Type B pancreatic cell (in vitro differentiated cells): ENCODE measurements at places on chromosomes 16 and 17. TPM values are rescaled to one million over a fixed set of nuclear protein-coding genes. Genes with fewer than 3 reads are reported as not detected.

- H3K27ac ChIP-seq = no peak overlapping the region
- no peak overlapping the region for H3K4me3 ChIP-seq
- H3K4me1 ChIP-seq = peaks cover 8% of the 10 kb centered on the region
Observed at GRCh38 chr16:84673561-84673960, 25.2 kb downstream of the KLHL36 start.

- no peak overlapping the region for H3K27ac ChIP-seq
- no peaks in the 10 kb centered on the region for H3K27me3 ChIP-seq
- DNase-seq = no peak
- no peak overlapping the region for H3K4me3 ChIP-seq
- H3K36me3 ChIP-seq = no peaks in the 10 kb centered on the region
- no peaks in the 10 kb centered on the region for H3K4me1 ChIP-seq
Observed at GRCh38 chr17:4417129-4417667, 16.5 kb upstream of the SPNS3 start.

GRCh38 chr17:37726891-37727675, 17.8 kb downstream of the HNF1B start:
- peak overlapping the region; percentile 78 for H3K27ac ChIP-seq
- H3K4me1 ChIP-seq = peaks cover 21% of the 10 kb centered on the region
- no peak for DNase-seq
- H3K4me3 ChIP-seq = no peak overlapping the region
- H3K36me3 ChIP-seq = no peaks in the 10 kb centered on the region
- no peaks in the 10 kb centered on the region for H3K27me3 ChIP-seq

GRCh38 chr17:43694081-43694870, 32.6 kb upstream of the MEOX1 start:
- DNase-seq = peak; percentile 81
- H3K4me3 ChIP-seq = no peak overlapping the region
- H3K36me3 ChIP-seq = no peaks in the 10 kb centered on the region
- H3K27me3 ChIP-seq = peaks cover 13% of the 10 kb centered on the region
- peaks cover 21% of the 10 kb centered on the region for H3K4me1 ChIP-seq

DNA sequence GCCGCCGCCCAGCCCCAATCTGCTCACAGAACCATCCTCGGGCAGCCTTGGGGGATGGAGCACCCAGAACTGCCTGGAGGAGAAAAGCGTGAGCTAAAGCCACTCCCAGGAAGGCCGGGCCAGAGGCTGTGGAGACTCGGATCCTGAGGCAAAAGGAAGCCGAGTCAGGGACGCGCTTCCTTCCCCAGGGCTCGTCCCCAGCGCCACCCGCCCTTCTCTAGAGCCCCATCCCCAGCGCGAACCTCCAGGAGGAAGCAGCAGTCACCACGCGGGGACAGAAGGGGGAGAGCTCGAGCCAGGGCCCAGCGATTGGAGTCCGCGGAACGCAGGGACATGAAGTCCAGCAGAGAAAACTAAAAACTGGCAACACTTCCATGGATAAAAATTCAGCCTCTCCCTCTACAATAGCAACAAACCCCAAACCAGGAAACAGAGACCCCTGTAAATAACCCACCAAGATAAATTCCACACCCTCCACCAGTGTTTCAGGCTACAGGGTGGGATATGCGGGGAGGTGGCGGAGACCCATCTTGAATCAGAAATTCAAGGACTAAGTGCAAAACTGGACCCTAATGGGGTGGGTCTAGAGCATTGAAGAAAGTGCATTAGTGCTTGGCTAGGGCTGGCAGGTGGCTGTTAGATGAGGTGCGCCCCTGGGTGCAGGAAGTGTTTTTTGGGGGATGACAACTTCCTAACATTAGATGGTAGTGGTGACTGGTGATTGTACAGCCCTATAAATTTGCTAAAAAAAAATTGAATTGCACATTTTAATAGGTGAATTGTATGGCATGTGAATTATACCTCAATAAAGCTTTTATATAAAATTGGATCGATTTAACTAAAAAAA, 116.1 kb upstream of the METRNL start:
- peak overlapping the region; percentile 65 for H3K4me3 ChIP-seq
- peak overlapping the region; percentile 60 for H3K27ac ChIP-seq
- peak; percentile 79 for DNase-seq
- H3K4me1 ChIP-seq = peaks cover 9% of the 10 kb centered on the region

DNA sequence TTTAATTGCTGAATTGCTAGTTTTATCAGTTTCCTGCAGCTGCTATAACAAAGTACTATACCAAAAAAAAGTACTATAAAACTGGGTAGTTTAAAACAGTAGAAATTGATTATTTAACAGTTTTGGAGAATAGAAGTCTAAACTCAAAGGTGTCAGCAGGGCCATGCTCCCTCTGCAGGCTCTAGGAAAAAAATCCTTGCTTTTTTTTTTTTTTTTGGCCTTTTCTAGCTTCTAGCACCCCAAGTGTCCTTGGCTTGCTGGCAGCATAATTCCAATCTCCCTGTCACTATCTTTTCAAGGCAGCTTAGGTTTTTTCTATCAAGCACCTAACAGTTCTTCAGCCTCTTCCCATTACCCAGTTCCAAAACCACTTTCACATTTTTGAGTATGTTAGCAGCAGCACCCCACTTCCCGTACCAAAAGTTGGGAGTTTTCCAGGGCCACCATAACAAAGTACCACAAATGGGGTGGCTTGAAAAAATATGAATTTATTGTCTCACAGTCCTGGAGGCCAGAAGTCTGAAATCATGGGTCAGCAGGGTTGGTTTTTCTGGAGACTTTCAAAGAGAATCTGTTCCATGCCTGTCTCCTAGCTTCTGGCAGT, 37.4 kb downstream of the BPTF start:
- no peak for DNase-seq
- no peak overlapping the region for H3K27ac ChIP-seq
- H3K4me1 ChIP-seq = peaks cover 21% of the 10 kb centered on the region
- H3K27me3 ChIP-seq = no peaks in the 10 kb centered on the region

DNA sequence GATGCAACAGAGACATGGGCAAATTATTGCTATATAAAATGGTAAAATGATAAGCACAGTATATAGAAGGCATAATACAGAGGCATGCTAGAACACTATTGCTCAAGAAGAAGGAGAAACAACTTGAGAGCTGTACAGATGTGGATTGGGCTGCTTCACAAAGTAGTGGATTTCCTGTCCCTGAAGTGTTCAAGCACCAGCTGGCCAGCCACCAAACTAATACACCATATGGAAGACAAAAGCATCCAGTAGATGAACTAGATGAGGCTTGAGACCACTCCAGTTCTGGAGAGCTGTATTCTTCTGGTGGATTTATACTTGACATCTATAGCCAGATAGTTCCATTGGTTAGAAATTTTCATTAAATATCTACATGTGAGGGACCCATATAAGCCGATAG, 134.1 kb upstream of the GNAO1 start:
- DNase-seq = no peak
- no peak overlapping the region for H3K4me3 ChIP-seq
- H3K27me3 ChIP-seq = peaks cover 4% of the 10 kb centered on the region
- no peak overlapping the region for H3K27ac ChIP-seq

DNA sequence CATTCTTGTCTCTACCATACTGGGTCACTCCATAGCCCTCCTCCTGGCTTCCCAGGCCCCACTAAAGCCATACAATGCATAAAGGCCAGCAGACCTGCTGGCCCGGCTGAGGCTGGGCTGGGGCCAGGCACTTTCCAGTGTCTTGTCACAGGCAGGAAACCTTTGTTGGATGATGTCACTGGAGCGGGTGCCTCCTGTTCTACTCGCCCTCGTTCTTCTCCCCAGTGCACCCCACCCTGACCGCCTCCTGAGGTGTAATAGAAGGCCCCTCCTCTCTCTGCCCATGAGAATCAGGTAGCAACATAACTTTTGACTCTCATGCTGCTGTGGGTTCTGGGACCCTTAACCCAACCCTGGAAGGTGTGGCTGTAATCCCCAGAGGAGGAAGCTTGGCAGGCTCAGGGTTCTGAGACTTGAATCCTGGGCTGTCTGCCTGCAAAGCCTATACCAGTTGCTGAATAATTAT, 54.2 kb upstream of the IL34 start:
- no peak overlapping the region for H3K4me3 ChIP-seq
- H3K27me3 ChIP-seq = no peaks in the 10 kb centered on the region
- no peaks in the 10 kb centered on the region for H3K36me3 ChIP-seq
- peak overlapping the region; percentile 53 for H3K27ac ChIP-seq
- peaks cover 11% of the 10 kb centered on the region for H3K4me1 ChIP-seq

DNA sequence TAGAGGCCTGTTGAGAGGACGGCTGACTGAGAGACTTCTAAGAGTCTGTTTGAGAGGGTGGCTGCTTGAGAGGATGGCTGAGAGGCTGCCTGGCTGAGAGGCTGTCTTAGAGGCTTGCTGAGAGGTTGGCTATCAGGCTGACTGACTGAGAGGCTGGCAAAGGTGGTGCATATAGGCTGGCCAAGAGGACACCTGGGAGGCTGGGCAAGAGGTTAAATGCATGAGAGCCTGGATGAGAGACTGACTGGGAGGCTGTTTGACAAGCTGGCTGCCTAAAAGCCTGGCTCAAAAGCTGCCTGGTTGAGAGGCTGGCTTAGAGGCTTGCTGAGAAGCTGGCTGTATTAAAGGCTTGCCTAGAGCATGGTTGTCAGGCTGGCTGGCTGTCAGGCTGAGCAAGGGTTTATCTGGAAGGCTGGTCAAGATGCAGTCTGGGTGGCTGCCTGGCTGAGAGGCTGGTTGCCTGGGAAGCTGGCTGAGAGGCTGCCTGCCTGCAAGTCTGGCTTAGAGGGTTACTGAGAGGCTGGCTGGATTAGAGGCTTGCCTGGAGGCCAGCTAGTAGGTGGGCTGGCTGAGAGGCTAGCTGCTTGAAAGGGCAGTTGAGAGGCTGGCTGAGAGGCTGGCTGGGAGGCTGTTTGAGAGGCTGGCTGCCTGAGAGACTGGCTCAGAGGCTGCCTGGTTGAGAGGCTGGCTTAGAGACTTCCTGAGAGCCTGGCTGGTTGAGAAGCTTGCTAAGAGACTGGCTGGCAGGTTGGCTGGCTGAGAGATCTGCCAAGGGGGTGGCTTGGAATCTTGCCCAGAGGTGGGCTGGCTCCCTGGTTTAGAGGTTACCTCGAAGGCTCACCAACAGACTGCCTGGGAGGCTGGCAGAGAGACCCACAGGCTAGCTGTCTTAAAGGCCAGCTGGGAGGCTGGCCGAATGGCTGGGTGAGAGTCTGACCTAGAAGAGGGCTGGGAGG, 38.3 kb upstream of the ACSM2B start:
- no peaks in the 10 kb centered on the region for H3K4me1 ChIP-seq
- no peaks in the 10 kb centered on the region for H3K36me3 ChIP-seq
- no peak for DNase-seq
- H3K4me3 ChIP-seq = no peak overlapping the region
- H3K27ac ChIP-seq = no peak overlapping the region
- peaks cover 11% of the 10 kb centered on the region for H3K27me3 ChIP-seq

GRCh38 chr17:15998031-15998562, 1.4 kb downstream of the ZSWIM7 start:
- peaks cover 12% of the 10 kb centered on the region for H3K4me1 ChIP-seq
- peak overlapping the region; percentile 99 for H3K27ac ChIP-seq
- H3K36me3 ChIP-seq = peaks cover 23% of the 10 kb centered on the region
- DNase-seq = no peak
- H3K4me3 ChIP-seq = peak overlapping the region; percentile 97

DNA sequence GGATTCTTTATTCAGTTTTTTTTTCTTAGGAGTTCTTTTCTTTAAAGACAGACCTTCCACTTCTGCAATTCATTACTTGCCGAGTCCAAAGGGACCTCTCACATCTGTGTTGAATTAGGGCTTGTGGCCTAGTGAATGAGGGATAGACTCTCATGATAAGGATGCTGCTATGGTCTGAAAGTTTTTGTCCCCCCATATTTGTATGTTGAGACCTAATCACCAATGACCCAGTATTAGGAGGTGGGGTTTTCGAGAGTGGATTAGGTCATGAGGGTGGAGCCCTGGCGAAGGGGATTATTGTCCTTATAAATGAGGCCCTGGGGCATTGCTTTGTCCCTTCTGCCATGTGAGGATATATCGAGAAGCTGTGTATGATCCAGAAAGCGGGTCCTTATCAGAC, 9.5 kb downstream of the KRT12 start:
- peak overlapping the region; percentile 84 for H3K27ac ChIP-seq
- DNase-seq = no peak
- H3K36me3 ChIP-seq = no peaks in the 10 kb centered on the region
- H3K4me1 ChIP-seq = peaks cover 32% of the 10 kb centered on the region
- peak overlapping the region; percentile 48 for H3K4me3 ChIP-seq

RPS2 gene
- total RNA-seq = 3,017 and 3,035 TPM in 2 replicates

PDK2 gene
- total RNA-seq = 29.9 and 44.9 TPM in 2 replicates

GPR139 gene
- not detected in 2 replicates for total RNA-seq

SLC6A4 gene
- total RNA-seq = 9.4 and 34.7 TPM in 2 replicates

ABCC11 gene
- 0.07 and 0.19 TPM in 2 replicates for total RNA-seq

CTRL gene
- total RNA-seq = 0.59 and 1.4 TPM in 2 replicates

RCVRN gene
- 0.14 TPM in 1 of 2 replicates, not detected in the other for total RNA-seq

CACNG4 gene
- 27.5 and 32.1 TPM in 2 replicates for total RNA-seq

PNMT gene
- 3.3 and 5.4 TPM in 2 replicates for total RNA-seq

SP2 gene
- total RNA-seq = 16.9 and 22.0 TPM in 2 replicates

GRIN2C gene
- total RNA-seq = 0.36 and 0.72 TPM in 2 replicates
